ENCODE measurements at places on chromosomes 7 and 10.

DNA sequence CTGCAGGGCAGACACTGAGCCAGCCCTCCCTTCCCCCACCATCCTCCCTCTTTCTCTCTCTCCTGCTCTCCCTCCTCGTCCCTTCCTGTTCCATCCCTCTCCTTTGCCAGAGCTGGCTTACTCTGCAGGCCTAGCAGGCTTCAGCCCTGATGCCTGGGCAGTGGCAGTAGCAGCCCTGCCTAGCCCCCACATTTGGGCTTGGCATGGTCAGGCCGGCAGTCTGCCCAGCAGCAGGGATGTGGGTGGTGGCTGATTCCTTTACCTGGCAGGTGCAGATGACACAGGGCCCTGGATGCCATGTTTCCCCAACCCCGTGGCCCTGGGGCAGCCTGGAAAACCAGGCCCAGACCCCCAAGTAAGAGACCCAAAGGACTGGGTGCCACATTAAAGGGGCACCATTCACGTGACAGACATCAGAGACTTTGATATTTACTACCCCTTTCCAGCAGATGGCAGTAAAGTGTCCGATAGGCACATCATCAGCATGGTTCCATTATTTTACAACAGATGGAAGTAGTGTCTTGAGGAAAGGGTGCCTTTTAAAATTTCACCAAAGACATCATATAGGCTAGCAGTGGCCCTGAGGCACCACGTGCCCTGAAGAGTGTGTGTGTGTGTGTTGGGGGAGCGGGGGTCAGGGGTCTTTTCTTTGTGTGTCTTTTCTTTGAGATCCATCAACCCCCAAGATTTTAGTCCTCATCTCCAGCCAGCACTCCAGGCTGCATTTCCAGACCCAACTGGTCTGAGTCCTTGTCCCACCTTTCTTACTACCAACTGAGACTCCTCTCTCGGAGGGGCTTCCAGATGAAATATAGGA lies 5.9 kb downstream of the KCP start:
- peak; percentile 71 for DNase-seq

- DNase-seq = no peak
Measured at GRCh38 chr10:10222304-10222841, 795.3 kb upstream of the CELF2 start.

- DNase-seq = no peak
Measured at GRCh38 chr10:35641676-35642034, 441 bp downstream of the FZD8 start.

- no peak for DNase-seq
Measured at GRCh38 chr7:49424109-49424508, 349.3 kb upstream of the VWC2 start.

GRCh38 chr7:51325261-51325676 lies 8.7 kb upstream of the COBL start:
- no peak for DNase-seq

DNA sequence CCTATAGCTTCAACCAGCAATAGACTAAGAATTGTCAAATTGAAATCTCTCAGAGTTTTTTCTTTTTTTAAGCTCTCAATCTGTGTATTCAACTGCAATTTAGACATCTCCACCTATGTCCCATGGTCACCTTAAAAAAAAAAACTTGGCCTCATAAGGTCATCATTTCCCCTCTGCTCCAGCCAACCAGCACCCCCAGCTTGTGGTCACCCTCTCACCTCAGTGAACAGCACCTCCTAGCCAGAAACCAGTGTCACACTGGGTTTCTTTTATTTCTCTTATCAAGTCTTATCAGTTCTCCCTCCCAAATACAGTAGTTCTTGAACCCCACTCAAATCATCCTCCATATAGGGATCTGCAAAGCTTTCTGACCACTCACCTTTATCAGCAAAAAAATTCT lies 4.0 kb downstream of the ITGB1 start:
- DNase-seq = no peak

DNA sequence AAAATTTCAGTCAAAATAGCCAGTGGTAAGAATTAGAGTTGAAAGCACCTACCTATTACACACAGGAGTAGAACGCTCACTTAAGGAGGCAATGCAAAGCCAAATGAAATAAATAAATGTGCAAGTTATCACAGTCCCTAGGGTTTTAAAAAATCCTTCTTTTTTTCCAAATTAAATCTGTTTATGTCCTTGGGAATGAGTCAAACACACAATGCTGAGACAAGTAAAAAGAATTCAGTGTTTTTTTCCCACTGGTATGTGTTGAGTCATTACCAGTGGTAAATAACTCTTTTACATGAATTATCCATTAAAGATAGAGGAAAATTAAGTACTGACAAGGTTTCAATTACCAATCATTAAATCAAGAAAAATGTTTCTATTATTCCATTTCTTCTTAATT lies 438.6 kb downstream of the TNS3 start:
- DNase-seq = no peak

- DNase-seq = no peak
Measured at GRCh38 chr7:141359740-141360415, 191.3 kb upstream of the AGK start.

GRCh38 chr7:12518920-12519681 lies 51.4 kb upstream of the SCIN start:
- peak; percentile 15 for DNase-seq

- DNase-seq = peak; percentile 55
Measured at GRCh38 chr10:70602665-70603448, at the start of gene PRF1. TSS of gene PRF1 (minus strand) at chr10:70602741. CDS start at chr10:70600902, 1,839 bp downstream.

DNA sequence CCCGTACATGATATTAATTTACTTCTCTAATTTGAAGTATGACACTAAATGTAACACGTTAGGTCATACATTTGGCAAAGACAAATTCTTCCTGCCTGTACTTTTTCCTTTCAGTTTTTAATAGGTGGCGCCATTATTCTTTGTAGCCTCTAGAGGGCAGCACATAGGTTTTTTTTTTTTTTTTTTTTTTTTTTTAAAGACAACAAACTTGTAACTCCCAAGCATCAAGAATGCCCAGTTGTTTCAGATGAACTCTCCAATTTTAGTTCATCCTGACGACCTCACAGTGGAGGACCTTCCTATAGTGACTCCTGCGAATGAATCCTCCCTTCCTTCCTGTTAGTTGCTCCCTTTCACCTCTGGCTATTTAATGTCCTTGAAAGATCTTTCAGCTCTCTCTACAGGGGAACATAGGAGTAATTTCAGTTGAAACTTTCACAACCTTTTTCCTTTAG lies 139.3 kb upstream of the HDAC9 start:
- peak; percentile 78 for DNase-seq

DNA sequence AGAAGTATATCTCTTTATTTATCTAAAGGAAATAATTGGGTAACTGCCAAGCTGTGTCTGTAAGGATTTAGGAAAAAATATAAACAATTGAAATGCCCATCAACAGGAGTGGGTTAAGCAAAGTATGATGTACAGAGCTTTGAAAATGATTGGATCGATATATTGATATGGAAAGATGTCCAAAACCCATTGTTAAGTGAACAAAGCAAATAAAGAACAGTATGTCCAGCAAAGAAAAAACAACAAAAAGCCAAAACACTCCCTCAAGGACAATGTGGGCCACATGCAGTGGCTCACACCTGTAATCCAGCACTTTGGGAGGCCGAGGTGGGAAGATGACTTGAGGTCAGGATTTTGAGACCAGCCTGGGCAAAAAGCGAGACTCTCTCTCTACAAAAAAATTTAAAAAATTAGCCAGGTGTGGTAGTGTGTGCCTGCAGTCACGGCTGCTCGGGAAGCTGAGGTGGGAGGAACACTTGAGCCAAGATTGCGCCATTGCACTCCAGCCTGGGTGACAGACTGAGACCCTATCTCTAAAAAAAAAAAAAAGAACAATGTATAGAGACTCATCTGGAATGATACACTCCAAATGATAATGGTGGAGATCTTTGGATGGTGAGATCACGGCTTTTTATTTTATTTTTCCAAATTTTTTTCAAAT lies 37.9 kb downstream of the XRCC2 start:
- no peak for DNase-seq

DNA sequence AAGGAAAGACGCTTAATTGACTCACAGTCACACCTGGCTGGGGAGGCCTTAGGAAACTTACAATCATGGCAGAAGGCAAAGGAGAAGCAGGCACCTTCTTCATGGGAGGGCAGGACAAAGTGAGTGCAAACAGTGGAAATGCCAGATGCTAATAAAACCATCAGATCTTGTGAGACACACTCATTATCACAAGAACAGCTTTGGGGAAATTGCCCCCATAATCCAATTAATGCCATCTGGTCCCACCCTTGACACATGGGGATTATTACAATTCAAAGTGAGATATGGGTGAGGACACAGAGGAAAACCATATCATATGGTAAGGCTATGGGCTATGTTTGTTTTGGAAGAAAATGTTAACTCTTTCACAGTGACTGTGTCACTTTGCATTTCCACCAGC lies 1272.5 kb upstream of the CELF2 start:
- DNase-seq = no peak

DNA sequence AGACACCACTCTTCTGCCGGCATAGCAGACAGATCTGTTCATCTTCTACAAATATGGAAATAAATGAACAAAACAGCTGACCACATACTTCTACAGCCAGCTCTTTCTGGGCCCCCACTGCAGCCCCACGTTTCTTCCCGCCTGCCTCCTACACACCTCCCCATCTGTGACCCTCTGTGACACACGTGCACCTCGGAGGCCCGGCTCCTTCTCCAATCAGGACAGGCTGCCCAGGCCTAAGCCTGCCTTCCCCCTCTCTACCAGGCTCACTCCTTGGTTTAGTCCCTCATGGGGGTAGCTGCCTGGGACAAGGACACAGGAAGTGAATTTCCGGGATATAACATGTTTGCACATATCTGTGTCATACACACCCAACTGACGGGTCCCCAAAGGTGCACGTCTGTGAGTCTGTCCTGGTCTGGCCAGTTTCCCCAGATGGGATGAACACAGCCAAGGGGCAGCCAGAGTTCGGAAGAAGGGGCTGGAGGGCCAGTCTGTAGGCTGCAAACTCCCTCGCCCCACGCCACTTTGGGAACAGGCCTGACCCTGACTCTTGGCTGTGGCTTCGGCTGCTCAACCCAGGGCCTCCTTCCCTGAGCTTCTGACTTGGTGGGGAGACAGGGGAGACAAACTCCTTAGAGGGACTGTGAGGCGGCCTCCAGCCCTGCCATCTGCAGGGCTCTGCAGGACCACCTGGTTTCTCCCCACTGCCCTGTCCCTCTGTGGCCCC lies 30.3 kb downstream of the PITRM1 start:
- DNase-seq = no peak

DNA sequence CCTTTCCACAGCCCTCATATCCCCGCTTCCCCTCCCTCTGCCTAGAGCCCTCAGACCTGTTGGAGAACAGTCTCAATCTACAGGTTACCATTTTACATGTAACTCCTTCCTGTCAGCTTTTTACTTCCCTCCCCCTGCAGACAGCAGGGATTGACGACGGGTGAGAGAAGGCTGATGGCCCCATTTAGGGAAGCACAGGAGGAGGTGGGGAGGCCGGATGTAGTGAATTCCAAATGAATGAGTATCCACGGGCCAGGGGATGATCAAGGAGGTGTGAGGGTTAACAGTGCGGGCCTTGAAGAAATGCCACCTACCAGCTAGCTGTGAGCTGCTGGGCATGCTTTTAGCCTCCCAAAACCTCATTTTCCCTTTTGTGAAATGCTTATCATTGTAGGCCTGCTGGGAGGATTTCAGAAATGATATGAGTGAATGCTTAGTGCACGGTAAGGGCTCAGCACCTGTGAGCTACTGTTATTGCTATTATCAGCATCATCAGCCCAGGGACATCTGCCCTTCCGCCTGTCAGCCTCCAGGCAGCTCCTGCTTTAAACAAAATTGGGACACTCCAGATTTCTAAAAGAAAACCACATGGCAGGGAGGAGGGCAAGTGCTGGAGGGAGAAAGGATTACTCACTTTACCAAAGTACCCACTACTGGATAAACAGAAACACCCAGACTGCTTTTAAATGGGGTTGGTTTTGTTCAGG lies 6.5 kb upstream of the NANOS1 start:
- DNase-seq = no peak

DNA sequence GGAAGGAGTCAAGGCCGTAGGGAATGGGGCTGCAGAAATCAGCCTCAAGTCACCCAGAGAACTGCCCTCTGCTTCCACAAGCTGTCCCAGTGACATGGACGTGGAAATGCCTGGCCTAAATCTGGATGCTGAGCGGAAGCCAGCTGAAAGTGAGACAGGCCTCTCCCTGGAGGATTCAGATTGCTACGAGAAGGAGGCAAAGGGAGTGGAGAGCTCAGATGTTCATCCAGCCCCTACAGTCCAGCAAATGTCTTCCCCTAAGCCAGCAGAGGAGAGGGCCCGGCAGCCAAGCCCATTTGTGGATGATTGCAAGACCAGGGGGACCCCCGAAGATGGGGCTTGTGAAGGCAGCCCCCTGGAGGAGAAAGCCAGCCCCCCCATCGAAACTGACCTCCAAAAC lies 50.2 kb upstream of the PDCD4 start:
- no peak for DNase-seq

GRCh38 chr7:47489624-47490023 lies 92.3 kb downstream of the TNS3 start:
- DNase-seq = no peak

DNA sequence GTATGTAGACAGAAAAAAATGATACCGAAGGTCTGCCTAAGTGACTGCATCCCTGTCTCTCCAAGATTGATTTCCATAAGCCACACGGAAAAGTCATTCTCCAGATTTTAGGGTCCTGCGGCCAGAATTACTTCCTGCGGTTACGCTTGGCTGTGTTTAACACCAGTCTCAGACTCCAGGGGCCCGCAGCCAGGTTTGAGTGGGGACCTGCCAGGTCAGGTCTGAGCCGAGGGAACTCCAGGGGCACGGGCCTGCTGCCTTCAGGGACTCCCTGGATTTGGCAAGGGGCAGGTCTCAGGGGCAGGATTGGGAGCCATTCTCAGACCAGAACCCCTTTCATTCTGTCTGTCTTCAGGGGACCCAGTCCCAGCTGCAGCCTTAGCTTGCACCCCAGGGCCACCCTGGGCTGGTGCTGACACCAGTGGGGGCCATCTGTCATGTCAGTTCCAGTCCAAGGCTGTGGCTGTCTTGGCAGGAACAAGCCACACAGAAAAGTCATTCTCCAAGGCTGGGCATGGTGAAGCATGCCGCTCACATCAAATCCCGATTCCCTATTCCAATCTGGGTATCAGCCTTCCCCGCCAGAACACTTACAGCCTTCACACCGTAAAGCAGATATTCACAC lies 39.0 kb downstream of the TMEM120A start:
- no peak for DNase-seq

DNA sequence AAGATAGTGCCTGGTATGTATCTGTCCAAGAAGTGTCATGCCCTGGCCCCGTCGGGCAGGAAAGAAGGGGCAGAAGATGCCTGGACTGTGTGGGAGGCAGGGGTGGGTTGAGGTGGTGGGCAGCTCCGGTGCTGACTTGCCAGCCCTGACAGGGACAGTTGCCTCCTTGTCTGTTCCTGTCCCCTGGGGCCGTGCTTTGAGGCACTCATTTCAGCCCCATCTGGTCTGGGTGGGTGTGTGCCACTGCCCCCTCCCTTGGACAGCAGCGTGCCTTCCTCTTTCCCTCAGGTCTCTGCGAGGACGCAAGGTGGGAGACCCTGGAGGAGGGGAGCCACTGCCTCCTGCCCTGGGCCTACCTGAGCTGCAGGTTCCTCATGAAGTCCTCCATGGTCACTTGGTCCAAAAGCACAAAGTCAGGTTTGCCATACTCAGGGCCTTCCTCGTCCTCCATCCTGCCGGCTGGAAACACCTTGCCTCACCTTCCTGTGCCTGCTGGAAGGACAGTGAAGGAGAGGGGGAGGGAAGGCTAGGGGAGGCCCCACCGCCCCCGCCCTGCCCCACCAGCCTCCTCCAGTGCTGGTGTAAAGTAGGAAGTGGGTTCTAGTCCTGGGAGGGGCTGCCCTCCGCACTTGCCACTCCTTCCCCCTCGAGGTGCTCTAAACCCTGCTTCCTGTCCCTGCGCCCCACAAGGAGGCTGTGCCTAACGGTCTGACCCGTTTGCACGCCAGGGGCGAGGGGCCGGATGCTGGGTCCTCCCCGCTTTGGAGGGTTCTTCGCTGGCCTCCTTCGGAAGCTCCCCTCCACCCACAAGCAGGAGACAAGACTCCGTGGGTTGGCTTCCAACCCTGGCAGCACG lies at the start of gene MYO1G:
TSS of gene MYO1G (minus strand) at position 505 of the 856 bp plus-strand sequence. CDS start at position 451, 54 bp downstream.
- peak; percentile 97 for DNase-seq
